Uterine smooth muscle cell (primary cell): ENCODE measurements at places on chromosomes 7 and 10. TPM values are rescaled to one million over a fixed set of nuclear protein-coding genes. Genes with fewer than 3 reads are reported as not detected.

Gene LOXL4
- 39.8 and 129 TPM in 2 replicates for total RNA-seq

Gene HOXA11
- 12.4 and 17.5 TPM in 2 replicates for total RNA-seq

Gene SCIN
- total RNA-seq = under 0.01 and 0.25 TPM in 2 replicates

Gene PRRT4
- under 0.01 and 0.12 TPM in 2 replicates for total RNA-seq

Gene PPIA
- 2,207 and 2,725 TPM in 2 replicates for total RNA-seq

Gene NEUROD6
- total RNA-seq = not detected in 2 replicates

Gene ECHDC3
- 7.2 and 12.0 TPM in 2 replicates for total RNA-seq

Gene SLC39A12
- under 0.01 TPM in 1 of 2 replicates, not detected in the other for total RNA-seq

Gene KLF14
- total RNA-seq = under 0.01 and 0.11 TPM in 2 replicates

Gene SPDYE18
- total RNA-seq = not detected in 2 replicates
